ENCODE measurements at places on chromosomes 12 and 14.

- DNase-seq: no peak
These were observed 33.2 kb downstream of the ZNF664 start for GRCh38 chr12:124006085-124006845.

- DNase-seq: no peak
These were observed 46.4 kb downstream of the KRT80 start for GRCh38 chr12:52145228-52146088.

- DNase-seq: no peak
These were observed 16.9 kb downstream of the CDKN1B start for GRCh38 chr12:12734054-12734453.

DNA sequence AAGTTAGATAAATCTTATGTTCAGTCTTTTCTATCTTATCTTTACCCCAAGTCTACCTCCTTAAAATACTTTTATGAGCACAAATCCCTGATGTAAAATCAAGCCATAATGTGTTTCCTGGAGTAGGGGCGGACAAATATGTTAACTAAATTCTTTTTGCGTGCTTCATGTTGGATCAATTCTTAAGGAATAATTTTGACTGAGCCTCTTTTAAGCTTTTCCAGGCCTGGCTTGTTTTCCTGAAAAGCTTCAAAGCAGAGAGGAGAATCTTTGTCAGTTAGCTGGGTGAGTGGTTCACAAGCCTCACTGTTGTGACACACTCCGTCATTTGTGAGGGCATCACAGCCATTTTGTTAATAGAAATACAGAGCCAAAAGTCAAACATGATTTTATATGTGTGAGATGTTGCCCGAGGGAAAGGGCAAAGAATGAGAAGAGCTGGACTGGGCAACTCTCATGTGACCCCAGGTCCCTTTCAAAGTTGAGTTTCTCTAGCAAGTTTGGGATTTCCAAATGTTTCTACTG, 468.9 kb downstream of the RGS6 start:
- DNase-seq: no peak

DNA sequence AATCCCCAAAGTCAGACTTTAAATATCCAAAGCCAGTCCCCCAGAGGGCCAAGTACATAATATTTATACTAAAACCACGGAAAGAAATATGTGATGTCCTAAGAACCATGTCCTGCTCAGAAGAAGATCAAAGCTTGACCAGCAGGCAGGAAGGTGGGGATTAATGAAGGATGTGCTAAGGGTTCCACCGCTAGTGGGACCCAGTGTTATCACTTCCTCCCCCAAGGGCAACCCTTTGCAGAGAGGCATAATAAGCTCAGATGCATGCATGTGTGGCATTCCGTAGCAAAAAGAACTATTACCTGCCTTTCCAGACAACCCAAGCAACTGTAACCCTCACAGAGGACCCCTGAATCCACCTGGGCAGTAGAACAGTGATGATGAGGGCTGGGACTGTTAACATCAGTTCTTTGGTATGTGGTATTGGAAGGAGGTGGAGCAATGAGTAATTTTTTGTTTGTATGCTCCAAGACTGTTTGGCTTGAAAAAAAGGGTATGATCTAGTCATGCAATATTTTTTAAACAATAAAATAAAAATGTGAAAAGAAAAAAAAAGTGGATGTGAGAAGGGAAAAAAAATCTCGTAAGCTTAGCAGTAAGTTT, 71.7 kb upstream of the ETV6 start:
- no peak for DNase-seq

- no peak for DNase-seq
These were observed 13.9 kb upstream of the MYL2 start for GRCh38 chr12:110934093-110934852.
